ENCODE measurements at places on chromosomes 3 and 15.

GRCh38 chr15:25248583-25249235 is 190.1 kb downstream of the UBE3A start:
- DNase-seq = no peak

- peak; percentile 17 for DNase-seq
These were observed 61.4 kb upstream of the IMPG2 start for GRCh38 chr3:101381809-101382208.

- peak; percentile 8 for DNase-seq
These were observed 123.2 kb downstream of the DNAJB8 start for GRCh38 chr3:128343287-128344051.

DNA sequence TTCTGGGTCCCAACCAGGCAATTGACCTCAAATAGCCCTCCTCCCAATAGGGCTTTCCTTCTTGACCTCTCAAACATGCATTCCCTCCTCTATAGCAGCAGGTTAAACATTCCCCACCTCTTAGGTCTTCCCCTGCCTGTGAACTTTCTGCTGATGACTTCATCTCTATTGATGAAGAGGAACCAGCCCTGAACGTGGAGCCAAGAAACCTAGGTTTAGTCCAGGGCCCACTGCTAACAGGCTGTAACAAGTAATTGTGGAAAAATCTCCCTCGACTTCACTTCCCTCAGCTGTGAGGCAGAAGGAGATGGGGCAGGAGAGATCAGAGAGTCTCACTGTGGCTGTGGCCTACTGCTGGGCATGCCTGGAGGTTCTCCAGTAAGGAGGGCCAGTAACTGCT is 24.7 kb downstream of the ILDR1 start:
- no peak for DNase-seq

DNA sequence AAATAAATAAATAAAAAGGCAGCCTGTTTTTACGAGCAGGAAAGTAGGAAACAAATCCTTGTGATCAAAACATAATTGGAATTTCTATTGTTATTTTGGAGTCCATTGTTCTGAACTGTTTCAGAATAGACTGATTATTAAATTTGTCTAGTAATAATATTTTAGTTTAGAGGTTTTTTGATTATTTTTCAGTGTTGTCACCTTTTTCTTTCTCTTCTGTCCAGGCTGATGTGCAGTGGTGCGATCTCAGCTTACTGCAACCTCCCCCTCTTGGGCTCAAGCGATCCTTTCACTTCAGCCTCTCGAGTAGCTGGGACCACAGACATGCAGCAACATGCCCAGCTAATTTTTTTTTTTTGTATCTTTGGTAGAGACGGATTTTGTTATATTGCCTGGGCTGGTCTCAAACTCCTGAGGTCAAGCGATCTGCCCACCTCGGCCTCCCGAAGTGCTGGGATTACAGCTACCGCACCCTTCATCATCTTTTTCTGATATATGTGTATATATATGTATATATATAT is 38.0 kb downstream of the KAT2B start:
- DNase-seq = no peak

- peak; percentile 99 for DNase-seq
These were observed at the start of gene ZBTB11 for GRCh38 chr3:101676765-101677435. TSS of gene ZBTB11 (minus strand) at chr3:101677132. CDS start at chr3:101676914, 218 bp downstream.

GRCh38 chr3:183954875-183955274 is 62.8 kb downstream of the ABCC5 start:
- no peak for DNase-seq

Data from NCI-H460 (cell line).